ENCODE measurements at places on chromosomes 2 and 18.

DNA sequence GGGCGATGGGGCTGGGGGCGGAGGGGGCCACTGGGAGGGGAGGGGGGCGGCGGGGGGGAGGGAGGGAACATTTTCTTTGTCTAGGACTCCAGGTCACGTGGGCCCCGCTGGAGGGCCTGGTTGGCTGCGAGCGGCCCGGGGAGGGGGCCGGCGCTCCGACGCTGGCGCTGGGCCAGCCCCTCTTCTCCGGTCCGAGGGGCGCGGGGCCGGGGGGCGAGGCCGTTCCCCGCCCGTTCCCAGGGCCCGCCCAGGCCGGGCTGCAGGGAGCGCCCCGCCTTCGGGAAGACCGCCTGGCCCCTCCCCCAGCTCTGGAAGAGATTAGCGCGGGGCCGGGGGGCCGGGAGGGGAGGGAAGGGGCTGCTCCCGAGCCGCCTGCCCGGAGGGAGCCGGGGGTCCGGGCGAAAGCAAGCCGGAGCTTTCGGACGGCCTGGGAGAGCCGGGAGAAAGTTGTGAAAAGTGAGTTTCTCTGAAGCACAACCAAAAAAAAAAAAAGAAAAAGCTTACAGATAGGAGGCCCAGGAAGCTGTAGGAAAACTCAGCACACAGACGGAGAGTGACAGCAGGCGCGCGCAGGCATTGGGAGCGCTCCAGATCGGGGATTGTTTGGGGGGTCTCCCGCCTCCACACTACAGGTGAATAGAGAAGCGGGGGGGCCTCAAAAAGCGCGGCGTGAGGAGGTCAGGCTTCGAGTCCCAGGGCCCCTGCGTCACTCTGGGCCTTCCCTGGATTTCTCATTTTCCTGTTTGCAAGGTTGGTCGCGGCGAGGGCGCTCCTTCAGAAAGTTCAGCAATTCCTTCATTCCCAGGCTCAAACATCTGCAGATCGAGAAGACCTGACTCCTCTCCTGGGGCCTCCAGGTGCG is 84.1 kb upstream of the POMC start:
- no peak for DNase-seq

DNA sequence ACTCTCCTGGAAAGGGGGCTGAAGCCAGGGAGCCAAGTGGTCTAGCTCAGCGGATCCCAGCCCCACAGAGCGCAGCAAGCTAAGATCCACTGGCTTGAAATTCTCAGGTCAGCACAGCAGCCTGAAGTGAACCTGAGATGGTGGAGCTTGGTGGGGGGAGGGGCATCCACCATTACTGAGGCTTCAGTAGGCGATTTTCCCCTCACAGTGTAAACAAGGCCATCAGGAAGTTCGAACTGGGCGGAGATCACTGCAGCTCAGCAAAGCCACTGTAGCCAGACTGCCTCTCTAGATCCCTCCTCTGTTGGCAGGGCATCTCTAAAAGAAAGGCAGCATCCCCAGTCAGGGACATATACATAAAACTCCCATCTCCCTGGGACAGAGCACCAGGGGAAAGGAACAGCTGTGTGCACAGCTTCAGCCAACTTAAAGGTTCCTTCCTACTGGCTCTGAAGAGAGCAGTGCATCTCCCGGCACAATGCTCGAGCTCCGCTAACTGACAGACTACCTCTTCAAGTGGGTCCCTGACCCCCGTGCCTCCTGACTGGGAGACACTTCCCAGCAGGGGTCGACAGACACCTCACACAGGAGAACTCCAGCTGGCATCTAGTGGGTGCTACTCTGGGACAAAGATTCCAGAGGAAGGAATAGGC is 282.3 kb upstream of the EPC2 start:
- DNase-seq = no peak

- DNase-seq = no peak
Observed at GRCh38 chr2:57105694-57106093, 921.9 kb downstream of the CCDC85A start.

DNA sequence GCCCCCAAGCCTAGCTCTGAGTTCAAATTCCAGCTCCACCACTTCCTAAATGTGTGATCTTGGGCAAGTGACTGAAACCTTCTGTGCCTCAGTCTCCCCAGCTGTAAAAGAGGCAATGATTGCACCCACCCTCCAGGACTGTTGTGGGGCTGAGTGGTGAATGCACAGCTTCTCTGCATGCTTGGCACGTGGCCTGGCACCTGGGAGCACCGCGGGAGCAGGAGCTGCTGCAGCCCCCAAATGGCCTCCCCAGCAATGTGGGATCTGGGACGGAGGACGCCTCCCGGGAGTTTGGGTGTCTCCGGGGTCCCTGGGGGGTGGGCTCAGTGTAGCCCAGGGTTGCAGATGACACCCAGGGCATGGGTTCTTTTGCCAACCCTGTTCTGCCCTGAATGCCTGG is 1.6 kb downstream of the KLHL30 start:
- DNase-seq = no peak
